Fibroblast of the aortic adventitia (primary cell): ENCODE measurements at places on chromosomes 1 and 21. TPM values are rescaled to one million over a fixed set of nuclear protein-coding genes. Genes with fewer than 3 reads are reported as not detected.

DNA sequence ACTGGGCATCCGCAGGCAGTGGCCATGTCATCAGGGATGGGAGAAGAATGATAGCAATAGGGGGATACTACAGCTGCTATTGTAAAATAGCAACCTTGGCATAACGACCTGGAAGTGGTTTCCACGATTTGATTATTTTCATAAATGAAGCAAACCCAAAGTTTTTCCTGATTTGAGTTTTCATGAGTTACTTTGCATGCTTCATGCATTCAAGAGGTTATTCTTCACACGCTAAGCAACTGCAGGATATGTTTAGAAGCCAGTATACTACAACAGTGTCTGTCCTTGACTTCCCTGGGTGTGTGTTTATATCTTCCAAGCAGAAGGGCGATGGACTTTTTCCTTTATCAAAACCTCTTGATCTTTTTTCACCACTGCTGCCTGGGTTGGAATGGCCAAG lies 281.1 kb upstream of the DUSP10 start:
- no peak for DNase-seq

The PLA2G5 gene
- total RNA-seq, result 0.36 and 1.1 TPM in 2 replicates

DNA sequence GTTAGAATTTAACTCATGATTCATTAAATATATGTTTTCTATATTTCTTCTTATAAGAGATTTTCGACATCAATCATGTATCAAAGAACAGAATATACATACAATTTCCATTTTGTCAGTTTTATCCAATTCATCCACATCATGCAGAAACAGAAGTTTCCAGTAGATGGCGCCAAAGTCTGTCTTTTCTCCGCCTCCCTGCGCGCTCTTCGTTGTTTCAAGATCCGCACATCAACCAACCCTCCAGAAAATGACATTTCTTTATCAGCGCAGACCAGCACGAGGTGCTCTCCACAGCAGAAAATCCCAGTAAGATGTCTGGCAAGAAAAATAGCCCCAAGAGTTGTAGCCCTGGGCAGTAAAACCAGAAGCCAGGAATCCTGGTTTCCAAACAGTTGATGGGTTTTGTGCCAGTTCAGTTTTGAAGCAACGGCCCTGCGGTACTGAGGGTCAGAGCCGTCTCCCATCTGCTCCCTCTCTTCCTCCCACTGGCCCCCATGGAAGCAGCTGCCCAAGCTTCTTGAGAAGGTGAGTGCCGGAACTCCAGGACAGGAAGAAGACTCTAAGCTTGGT lies 38.6 kb upstream of the GPR137B start:
- peak; percentile 77 for DNase-seq

GRCh38 chr1:162696286-162696862 lies 64.1 kb downstream of the DDR2 start:
- DNase-seq, result peak; percentile 97

GRCh38 chr1:39483276-39483675 lies 8.2 kb upstream of the BMP8A start:
- no peak for DNase-seq

DNA sequence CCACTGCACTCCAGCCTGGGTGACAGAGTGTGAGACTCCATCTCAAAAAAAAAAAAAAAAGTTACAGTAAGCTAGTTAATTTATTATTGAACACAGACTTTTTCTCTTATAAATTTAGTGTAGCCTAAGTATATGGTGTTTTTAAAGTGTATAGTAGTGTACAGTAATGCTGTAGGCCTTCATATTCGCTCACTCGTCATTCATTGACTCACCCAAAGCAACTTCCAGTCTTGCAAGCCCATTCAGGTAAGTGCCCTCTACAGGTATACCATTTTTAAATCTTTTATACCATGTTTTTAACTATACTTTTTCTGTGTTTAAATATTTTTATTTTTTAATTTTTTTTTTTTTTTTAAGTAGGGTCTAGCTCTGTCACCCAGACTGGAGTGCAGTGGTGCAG lies 12.1 kb downstream of the POU2F1 start:
- DNase-seq, result no peak

The KCNK2 gene
- total RNA-seq, result 33.0 and 64.3 TPM in 2 replicates

DNA sequence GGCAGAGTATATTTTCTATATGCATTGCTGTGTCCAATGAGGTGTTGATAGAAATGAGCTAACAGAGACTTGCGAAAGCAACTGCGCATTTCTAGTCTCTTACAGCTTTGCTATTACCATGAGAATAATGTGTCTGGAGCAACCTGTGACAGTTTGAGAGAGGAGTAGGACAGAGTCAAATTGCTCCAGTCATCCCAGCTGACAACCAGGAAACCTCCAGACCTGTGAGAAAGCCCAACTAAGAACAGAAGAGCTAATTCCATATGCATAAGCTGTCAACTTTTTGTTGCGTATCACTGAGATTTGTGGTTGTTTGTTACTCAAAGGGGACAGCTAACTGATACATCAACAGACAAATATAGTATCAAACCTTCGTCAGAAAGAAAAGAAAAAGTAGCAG lies 354.1 kb upstream of the LRRC7 start:
- no peak for DNase-seq

DNA sequence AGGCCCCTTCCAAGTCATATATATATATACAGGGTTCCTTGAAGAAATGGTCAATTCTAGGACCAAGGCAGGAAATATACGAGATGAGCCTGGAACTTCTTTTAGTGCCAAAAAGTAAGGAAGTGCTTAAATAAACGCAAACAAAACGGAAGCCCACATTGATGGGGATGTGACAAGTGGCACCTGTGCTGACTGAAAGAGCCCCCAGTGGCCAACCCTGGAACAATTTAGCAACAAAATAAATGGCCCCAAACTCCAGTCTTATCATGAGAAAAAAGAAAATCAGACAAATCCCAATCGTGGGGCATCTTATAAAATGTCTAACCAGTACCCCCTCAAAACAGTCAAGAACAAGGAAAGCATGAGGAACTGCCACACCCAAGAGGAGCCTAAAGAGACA lies 17.7 kb downstream of the PLA2G5 start:
- DNase-seq, result no peak

- DNase-seq, result peak; percentile 65
Measured at GRCh38 chr21:33901412-33902288, 14.0 kb downstream of the ATP5PO start.

The AADACL4 gene
- total RNA-seq, result not detected in 2 replicates

GRCh38 chr21:45912611-45913417 lies 68.8 kb upstream of the COL6A1 start:
- no peak for DNase-seq

GRCh38 chr1:8047686-8048445 lies 21.8 kb upstream of the ERRFI1 start:
- DNase-seq, result peak; percentile 94
